Fibroblast of skin of back (primary cell): ENCODE measurements at places on chromosomes 11 and 22.

- DNase-seq: no peak
Measured at GRCh38 chr11:1501421-1502167, 15.0 kb upstream of the MOB2 start.

GRCh38 chr11:59754859-59755700 is at the start of gene STX3:
STX3 (plus strand) TSS chr11:59755376; CDS start chr11:59755606, 230 bp downstream.
- peak; percentile 68 for DNase-seq

DNA sequence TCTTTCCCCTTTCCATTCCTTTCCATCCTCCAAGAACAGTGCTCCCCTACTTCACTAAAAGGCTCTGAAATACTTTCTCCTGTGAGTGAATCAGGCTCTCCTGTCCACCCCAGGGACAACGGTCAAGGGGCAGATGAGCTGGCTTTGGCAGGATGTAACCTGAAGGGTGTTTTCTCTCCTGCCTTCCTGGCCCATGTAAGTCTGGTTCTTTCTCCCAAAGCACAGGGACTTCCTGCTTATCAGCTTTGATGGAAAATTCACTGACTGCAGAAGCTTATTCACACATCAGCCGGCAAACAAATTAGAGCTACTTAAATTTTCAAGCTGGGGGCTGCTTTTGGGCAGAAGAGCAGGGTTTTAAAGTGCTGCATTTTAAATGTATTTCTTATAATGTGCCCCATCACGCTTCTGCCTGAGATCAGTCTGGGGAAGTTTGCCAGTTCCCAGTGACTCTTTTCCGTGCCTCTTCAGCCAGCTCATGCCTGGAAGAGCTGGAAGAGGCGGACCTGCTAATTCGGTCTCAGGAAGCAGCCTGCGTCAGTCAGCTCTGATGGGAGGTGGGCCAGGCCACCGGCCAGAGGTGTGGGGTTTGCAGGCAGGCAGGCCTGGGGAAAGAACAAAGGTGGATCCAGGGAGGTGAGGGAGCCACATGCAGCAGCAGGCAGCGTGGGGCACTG is 140.4 kb upstream of the TBCEL start:
- peak; percentile 6 for DNase-seq

DNA sequence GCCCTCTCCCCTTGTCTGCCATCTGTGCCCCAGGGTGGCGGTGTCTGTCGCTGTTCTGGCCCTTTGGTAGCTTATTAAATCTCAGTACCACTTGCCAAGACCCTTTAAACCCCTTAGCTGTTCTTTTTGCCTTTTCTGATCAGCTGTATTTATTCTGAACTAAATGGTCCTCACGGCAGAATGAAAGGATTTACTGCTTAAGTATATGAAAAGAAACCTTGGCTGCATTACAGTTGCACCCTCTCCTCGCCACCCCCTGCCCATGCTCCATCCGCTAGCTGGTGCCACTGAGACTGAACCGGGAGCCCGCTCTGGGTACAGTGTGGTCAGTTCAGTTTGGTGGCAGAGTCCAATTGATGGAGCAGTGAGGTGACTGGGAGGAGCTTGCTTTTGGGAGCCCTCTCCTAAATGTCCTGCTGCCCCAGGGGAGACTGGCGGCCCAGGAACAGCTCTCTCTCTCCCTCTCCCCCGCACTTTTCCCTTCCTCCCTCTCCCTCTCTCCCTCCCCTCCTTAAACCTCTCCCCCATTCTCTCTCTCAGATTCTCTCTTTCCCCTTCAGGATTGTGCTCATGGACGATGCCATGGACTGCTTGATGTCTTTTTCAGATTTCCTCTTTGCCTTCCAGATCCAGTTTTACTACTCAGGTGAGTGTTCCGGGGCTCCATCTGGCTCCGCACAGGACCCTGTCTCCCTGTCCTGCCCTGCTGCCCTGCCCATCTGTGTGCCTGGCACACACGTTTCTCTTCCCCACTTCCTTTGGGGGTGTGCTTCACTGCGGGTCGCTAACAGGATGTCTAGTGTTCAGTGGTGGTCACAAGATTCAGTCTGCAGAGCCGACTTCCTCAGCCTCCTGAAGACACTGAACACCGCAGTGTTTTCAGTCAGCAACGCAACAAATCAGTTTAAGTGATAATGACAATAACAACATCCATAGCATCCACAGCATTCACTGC is 21.8 kb downstream of the ARFGAP2 start:
- no peak for DNase-seq
